Thoracic aorta (tissue), 2 donors: ENCODE measurements at places on chromosomes 4 and X. TPM values are rescaled to one million over a fixed set of nuclear protein-coding genes. Genes with fewer than 3 reads are reported as not detected.

Gene CRMP1
- total RNA-seq: 1.8 TPM

Gene C4orf51
- total RNA-seq: not detected

Gene RHOXF1
- not detected for total RNA-seq

Gene TENM3
- total RNA-seq: 0.68 TPM

Gene ANTXR2
- 63.8 TPM for total RNA-seq

Gene HTR2C
- not detected for total RNA-seq

Gene HDX
- 11.1 TPM for total RNA-seq
